Hematopoietic multipotent progenitor cell (in vitro differentiated cells): ENCODE measurements at places on chromosomes 6 and 20. TPM values are rescaled to one million over a fixed set of nuclear protein-coding genes. Genes with fewer than 3 reads are reported as not detected.

DNA sequence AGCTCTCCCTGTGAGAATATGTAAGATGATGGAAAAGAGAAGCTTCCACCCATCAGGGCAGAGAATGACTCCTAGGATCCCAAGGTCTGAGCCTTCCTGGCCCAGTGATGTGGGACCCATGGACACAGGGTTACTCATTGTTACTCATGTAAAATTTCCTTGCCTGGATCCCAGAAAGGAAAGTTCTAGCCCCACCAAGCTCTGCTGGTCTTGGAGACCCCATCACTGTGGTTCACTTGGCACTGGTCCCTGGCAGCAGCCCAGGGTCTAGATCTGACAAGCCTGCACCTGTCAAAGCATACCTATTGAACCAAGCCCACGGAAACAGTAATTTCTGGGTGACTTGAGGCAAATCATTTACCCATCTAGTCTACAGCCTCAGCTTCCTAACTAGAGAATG, 22.1 kb downstream of the MDGA1 start:
- no peak for DNase-seq

DNA sequence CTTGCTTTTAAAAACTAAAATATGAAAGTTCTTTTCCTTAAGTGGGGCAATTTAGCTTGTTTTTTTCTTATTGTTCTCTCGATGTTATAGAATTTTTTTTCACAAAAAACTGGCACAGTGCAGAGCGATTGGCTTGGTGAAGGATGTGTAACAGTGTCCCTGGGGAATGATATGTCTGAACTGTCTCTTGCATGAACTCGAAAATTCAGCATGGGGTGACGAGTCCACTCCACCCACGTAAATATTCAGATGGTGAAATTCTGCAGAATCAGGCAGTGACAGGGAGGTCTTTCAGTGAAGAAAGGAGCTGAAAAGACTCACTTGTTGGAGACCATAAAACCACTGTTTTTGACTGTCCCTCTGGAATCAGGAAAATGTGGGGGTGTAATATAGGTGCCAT, 505.3 kb downstream of the MMUT start:
- no peak for DNase-seq

DNA sequence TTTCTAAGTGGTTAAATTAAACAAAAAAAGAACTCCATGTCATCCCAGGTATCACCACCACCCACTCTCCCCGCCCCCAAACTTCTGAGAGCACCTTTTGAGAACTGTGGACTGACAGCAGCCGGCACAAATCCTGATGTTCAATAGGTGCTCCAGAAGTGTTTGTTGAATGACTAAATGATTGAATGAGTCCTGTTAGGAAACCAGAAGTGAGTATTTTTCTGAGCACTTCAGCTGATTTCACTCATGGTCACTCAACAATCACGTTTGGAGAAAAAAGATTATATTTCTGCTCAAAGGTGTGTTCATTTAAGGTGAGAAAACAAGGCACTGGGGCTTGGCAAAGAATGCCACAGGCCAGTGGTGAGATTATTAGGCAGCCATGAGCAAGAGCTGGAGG, 6.2 kb upstream of the HNF4A start:
- no peak for DNase-seq

Gene FAM184A
- total RNA-seq: 0.27 TPM

Gene UNC93A
- not detected for total RNA-seq
